Mammary epithelial cell (primary cell): ENCODE measurements at places on chromosomes 16 and 17. TPM values are rescaled to one million over a fixed set of nuclear protein-coding genes. Genes with fewer than 3 reads are reported as not detected.

Gene MYL11
- total RNA-seq, result 1.3 TPM in 1 of 2 replicates, not detected in the other

Gene SEZ6L2
- 18.3 and 25.3 TPM in 2 replicates for total RNA-seq

DNA sequence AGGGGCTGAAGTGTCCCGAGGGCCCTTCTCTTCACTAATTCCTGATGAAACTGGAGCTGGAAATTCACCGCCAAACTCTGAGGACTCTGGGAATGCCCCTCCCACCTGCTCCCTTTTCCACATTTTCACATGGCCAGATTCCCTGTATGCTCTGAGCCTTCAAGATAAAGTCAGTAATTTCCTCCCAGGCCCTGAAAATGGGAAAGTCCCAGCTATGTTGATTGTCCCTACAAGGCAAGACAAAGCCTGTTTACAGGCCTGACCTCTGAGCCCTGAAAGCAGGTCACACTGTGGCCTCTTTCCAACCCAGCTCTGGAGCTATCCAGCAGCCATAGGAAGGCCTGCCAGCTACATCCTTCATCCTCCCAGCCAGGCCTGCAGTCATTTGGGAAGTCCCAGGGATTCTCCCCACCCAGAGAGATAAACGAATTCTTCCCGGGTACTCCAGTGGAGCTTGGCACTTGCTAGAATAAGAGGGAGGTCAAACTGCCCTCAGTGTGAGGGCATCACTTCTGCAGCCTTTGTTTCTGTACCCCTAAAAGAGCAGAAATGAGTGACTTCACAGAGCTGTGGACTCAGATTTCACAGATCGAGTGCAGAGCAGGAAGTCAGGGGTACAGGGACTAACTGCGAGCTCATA is 19.6 kb upstream of the CCL2 start:
- DNase-seq, result no peak

DNA sequence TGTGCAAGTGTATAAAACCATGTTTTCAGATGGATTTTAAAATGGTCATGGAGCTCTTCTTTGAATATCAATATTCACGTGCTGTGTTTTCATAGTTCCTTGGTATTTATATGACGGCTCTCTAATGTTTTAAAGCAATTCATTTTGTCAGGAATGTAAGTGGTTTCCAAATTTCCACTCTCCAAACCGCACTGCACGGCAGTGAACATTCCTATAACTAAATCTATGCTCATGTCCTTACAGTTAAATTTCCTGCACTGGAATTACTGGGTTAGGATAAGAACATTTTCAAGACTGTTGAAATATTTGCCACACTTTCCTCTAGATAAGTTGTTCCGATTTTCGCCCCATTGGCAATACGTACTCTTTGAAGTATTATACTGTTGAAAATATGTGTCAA is 398.9 kb downstream of the PMP22 start:
- DNase-seq, result no peak

GRCh38 chr16:11676799-11677198 is 8.5 kb downstream of the SNN start:
- DNase-seq, result peak; percentile 69

DNA sequence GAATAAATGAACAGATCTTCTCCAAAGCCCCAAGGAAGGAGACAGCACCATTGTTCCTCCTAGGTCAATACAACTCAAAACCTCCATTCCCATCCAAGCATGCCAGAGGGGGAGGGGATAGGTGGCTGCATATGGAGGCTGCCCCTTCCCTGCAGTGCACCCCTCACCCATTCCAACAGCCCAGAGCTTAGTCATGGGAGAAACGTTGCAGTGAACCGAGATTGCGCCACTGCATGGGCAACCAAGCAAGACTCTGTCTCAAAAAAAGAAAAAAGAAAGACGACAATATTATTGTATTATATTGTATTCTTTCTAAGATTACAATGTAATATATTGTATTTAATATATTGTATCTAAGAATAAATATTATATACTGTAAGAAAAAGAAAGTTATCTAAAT is 36.4 kb upstream of the CD300E start:
- DNase-seq, result no peak

GRCh38 chr17:16910341-16910740 is 61.6 kb downstream of the TNFRSF13B start:
- no peak for DNase-seq

Gene CLDN7
- total RNA-seq, result 57.8 TPM

DNA sequence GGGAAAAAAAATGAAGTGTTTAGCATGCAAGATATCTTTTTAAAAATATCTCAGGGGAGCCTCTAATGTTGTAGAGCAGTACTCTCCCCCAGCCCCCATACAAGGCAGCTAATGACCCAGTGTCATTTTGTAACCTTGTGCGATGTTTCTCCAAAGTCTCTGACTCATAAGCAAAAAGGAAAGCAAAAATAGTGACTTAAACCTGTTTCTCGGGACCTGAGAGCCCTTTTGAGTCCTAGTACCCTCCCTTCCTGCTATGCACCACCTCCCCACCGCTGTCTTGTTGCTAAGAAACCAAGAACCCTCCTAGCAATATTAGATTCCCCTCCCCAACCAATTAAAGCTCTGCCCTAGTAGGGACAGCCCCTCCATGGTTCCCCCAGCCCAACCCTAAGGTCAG is 2.8 kb downstream of the MYCBPAP start:
- DNase-seq, result no peak

DNA sequence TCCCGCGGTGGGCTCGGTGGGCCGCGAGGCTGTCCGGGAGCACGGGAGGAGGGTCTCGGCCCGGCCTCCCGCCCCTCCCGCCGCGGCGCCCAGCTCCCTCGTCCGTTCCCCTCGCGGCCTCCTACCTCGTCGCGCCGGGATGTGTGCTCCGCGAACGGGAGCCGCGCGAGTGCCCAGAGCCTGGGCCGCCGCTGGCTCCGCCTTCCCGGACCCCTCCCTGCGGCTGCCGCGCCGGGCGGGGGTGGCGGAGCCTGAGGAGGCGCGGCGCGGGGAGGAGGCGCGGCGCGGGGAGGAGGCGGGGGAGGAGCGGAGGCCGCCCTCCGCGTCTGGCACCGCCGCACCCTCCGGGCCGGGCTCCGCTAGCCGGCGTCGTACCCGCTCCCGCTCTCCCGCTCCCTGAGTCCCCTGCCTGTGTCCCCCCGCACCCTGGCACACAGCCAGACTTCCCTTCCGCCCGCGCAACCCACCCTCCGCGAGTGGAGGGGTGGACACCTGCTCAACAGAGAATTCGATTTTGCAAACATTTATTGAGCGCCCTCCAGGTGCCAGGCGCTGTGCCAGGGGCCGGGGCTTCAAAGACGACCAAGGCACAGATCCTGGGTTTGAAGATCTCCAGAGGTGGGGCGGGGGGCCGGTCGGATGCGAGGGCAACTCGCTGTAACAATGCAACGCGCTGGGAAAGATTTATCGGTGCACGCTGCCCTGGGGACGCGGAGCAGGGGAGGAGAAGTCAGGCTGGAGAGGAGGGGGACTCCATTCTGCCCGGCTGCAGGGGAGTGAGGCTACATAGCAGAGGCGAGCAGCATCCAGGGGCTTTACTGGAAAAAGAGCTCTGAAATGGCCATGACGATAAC is at the start of gene MPP3:
Gene MPP3 (minus strand): TSS at position 171 of the 854 bp plus-strand sequence. CDS start 1,240 bp downstream, outside the sequence.
- DNase-seq, result peak; percentile 76

DNA sequence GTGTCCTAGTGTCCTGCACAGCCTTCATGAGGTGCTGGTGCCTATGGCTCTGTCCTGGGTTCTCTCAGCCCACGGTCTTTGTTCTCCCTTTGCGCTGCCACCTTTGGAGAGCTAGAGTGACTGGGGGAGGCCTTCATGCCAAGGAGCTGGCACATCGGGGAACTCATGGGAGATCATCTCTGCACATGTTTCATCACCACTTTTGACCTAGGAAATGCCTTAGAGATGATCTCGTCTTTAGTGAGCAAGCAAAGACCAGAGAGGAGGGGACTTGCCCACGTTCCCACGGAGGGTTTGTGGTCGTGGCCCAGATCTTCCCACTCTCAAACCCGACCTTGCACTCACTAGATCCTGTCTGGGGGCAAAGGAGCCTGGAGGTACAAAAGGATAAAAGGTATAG is 23.5 kb downstream of the TBX4 start:
- peak; percentile 88 for DNase-seq

Gene P3H4
- 42.3 TPM for total RNA-seq
